ENCODE measurements at places on chromosomes 13 and 19.

- ATAC-seq = no peak
These were observed 1244.9 kb downstream of the PCDH17 start for GRCh38 chr13:58876473-58876872.

- ATAC-seq = no peak
These were observed 173.9 kb upstream of the UBL3 start for GRCh38 chr13:30024125-30024865.

GRCh38 chr19:55600662-55601028 is 557 bp downstream of the ZNF524 start:
- no peak for ATAC-seq

DNA sequence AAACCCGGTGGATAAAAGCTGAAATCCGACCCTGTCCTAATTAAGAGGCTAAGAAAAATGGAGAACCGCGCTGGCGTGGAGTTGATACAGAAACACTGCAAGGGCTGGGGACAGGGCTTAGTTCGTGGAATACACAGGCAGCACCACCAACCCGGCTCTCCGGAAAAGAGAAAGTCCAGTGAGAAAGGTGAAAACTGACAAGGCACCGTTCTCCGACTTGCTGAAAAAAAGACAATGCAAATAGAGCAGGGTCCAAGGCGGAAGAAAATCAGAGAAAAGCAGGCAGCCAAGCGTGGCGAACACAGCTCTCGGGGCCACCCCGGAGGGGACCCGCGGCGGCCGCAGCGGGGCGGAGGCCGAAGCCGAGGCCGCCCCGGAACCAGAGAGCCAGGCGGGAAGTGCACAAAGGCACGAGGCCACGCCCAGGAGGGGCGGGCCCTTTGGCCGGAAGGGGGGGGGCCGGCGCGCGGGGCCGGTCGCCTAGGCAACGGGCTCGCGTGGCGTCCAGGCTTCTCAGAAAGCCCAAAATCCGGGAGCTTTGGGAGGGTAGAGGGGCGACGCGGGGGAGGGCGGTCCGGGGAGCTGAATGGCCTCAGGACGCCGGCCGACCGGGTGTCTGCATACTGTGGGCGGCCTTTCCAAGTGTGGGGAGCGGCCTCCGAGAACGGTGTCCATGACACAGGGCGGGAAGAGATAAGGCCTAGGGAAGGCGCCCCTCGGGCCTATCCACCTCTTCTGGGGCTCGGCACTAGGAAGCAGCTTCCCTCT is 1.2 kb upstream of the ING1 start:
- peak; percentile 65 for ATAC-seq

- no peak for ATAC-seq
These were observed 9.5 kb downstream of the VSTM2B start for GRCh38 chr19:29535214-29535831.

DNA sequence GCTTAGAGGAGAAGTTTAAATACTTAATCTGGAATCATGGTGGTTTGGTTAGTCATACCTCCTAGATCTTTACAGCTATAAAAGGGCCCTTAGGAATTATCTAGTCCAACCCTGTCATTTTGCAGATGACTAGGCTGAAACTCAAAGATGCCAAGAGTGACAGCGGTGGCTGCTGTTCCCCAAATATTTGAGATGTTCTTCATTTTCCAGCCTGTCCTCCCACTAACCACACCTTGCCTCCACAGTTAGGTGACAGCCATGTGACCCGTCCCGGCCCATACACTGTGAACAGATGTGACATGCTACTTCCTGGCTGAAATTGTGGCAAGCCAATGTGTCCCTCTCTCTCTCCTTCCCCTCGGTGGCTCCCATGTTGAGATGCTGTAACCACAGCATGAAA is 225.5 kb upstream of the IPO5 start:
- ATAC-seq = no peak

- ATAC-seq = peak; percentile 91
These were observed 30.5 kb downstream of the PPP1R37 start for GRCh38 chr19:45123440-45123850.

GRCh38 chr19:28429356-28429755 is 783.6 kb downstream of the UQCRFS1 start:
- no peak for ATAC-seq

DNA sequence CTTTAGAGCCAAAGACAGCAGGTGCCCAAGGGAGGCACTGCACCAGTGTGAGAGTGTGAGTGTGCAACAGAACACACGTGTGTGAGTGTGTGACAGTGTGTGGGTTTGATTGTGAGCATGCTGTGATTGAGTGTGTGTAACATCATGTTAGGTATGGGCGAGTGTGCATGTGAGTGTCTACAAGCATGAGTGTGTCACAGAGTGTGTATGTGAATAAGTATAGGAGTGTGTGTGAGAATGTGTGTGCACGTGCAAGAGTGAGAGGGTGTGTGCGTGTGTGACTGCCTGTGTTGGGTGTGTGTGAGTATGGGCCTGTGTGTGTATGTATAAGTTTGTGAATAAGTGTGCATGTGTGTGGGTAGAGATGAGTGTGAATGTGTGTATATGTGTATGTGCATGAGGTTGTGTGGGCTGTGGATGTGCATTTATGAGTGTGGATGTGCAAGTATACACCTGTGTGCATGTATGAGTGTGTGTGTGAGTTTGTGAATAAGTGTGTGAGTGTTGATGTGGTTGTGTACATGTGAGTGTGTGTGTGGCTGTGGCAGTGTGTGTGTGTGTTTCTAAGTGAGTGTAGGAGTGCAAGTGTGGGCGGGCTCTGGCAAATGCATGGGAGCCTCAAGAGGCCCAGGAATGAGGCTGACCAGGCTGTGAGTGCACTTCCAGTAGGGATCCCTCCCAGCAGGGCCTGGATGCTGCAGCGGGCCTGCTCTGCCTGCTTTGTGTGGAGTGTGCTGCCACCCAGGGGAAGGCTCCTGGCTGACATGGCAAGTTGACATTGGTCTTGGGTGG is 198.4 kb downstream of the COL4A1 start:
- peak; percentile 88 for ATAC-seq

DNA sequence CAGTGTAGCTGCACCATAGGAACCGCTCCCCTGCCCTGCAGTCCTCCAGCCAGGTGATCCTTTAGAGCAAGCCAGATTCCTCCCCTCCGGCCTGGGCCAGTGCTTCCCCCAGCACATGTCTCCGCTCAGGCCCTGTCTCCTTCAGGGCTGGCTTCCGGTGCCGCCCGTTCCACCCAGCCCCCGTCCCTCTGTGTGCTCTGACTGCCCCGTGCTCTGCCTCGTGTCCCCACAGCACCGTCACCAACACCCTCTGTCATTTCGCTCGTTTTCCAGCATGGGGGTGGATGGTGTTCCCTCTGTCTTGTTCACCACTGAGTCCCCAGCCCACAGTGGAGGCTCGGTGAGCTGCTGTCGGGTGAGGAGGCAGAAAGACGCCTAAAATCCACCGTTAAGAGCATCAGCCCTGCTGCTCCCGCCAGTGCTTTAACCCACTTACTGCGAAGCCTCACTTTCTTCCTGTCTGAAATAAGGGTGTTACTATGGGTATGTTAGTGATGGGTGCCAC is 54.5 kb downstream of the TSSK6 start:
- ATAC-seq = no peak

DNA sequence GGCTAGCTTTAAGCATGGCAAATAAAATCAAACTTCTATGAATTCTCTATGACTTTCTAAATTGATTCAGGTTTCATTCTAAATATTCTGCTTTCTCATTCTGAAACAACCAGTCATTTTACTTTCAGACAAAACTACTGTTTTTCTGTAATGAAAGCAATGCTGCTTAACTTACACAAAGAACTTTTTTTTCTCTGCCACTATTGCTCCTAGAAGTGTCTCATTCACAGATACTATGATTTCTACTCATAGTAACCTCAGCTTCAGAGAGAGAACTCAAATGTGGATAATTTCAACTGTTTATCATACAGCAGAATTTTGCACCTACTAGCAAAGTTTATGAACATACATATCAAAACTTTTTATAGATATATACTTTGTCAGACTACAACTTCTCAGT is 724.6 kb downstream of the SLITRK5 start:
- no peak for ATAC-seq

DNA sequence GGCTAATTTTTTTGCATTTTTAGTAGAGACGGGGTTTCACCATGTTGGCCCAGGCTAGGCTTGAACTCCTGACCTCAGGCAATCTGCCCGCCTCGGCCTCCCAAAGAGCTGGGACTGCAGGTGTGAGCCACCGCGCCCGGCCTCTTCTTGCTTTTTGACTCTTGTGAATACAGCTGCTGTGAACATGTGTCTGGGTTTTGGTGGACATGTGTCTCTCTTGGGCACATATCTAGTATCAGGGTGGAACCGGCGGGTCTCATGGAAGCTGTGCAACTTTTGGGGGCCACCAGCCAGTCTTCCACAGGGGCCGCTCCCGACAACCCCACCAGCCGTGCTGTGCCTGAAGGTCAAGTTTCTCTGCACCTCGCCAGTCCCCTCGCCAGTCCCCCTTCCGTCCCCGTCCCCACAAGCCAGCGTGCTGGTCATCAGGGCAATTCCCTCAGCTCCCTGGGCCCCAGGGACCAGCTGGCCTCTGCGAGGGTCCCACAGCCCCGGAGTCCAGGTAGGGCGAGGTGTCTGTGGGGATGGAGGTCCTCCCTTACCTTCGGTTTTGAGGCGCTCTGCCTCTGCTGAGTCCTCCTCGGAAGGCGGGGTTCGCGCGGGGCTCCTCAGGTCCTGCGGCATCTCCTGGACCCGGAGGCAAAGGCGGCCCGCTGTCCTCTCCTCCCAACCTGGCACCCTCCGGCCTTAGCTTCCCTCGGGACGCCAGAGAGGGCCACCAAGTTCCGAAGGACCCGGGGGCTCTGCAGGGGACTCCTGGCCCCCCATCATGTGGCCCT is 16.3 kb downstream of the SGTA start:
- ATAC-seq = no peak

DNA sequence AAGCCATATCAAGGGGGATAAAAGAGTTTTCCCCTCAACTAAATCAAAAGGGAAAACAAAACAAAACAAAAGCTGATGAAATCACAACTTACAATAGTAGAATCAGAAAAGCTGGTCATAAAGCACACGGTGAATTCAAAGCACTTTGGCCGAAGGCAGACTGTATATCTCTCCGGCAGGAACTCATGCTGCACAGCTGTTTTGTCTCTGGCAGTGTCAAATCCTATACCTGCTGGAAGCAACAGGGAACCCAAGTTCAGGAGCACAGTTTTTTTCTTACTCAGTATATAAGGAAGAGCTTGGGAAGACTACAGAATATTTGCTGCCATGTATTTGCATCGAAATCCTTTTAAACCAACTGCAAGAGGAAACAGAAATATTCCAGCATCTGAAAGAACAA is 213.7 kb downstream of the RFC3 start:
- no peak for ATAC-seq

GRCh38 chr13:85693889-85694511 is 105.2 kb downstream of the SLITRK6 start:
- peak; percentile 79 for ATAC-seq

DNA sequence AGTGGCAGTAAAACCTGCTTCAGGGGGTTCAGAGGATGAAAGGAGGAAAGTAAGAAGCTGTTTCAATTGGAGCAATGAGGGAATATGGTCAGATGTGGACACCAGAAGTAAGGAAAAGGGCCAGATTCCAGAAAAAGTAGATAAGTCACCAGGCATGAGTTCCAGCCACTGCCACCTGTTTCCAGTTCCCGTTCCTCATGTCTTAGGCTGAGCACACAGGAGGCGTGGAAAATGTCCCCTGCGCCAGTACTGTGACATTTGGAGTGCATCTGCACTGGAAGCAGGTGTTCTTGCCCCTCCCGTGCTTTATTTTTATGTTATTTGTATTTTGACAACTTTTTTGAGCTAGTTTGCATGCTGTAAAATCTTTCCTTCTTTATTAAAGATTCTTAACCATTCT is 25.3 kb downstream of the LMO7 start:
- no peak for ATAC-seq

DNA sequence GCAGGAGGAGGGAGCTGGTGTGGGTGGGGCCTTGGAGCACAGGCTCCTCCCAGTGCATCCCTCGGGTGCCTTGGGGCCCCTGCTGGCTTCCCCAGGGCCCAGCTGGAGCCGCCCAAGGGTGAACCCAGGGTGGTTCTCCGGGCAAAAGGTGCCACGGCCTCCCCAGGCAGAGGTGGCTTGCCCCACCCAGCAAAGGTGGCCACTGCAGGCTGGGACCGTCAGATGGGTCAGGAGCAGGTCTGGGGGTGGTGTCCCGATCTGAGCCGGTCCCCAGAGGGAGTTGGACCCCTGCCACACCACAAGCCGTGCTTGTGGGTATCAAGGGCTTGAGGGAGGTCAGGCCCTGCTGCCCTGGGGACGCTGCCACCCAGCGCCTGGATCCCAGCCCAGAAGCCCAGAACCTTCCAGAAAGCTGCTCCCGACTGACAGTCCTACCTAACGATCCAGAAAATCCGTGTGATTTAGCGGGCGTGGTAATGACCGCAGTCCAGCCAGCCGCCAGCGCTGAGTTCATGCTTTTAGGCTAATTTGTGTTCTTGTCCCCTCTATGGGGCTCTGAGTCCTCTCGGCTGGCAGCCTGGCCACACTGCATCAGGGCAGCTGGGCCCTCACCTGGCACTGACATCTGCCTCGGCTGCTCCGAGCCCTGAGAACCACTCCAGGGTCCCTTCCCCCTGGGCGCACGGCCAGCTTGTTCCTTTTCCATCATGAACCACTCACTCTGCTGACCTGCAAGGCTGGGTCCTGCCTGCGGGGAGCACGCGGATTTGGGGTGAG is 5.0 kb upstream of the GRIN3B start:
- ATAC-seq = no peak

GRCh38 chr19:5131506-5132205 is 162.7 kb downstream of the KDM4B start:
- no peak for ATAC-seq

GRCh38 chr13:75356421-75356820 is 125.5 kb downstream of the TBC1D4 start:
- ATAC-seq = no peak

- no peak for ATAC-seq
These were observed 1315.4 kb downstream of the PCDH9 start for GRCh38 chr13:65914716-65915115.

GRCh38 chr19:11663181-11663591 is 65.9 kb downstream of the ZNF627 start:
- no peak for ATAC-seq

DNA sequence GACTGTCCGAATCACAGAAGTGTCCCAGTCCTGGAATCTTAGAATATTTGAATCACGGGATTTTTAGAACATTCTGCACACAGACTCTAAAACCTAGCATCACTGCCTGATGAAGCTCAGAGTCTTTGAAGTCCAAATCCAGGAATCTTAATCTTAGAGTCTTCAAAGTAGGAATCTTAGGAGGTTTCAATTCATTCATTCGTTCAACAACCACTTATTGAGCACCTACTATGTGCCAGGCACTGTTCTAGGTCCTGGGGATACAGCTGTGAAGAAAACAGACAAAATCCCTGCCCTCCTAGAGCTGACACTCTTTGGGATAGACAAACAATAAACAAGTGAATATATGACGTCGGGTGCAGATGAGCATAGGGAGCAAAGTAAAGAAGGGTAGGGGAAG is 1.7 kb downstream of the RTN2 start:
- no peak for ATAC-seq

- ATAC-seq = no peak
These were observed 1416.6 kb upstream of the MIR17HG start for GRCh38 chr13:89930861-89931260.

GRCh38 chr13:111361873-111362648 is 41.6 kb downstream of the TEX29 start:
- ATAC-seq = no peak

GRCh38 chr13:94703721-94704314 is 8.5 kb downstream of the SOX21 start:
- ATAC-seq = no peak

- ATAC-seq = peak; percentile 8
These were observed 7.9 kb upstream of the RNASEH2B start for GRCh38 chr13:50901701-50902100.

- peak; percentile 72 for ATAC-seq
These were observed 6.7 kb upstream of the ONECUT3 start for GRCh38 chr19:1746401-1747284.
